ENCODE measurements at places on chromosomes 1 and 21.

DNA sequence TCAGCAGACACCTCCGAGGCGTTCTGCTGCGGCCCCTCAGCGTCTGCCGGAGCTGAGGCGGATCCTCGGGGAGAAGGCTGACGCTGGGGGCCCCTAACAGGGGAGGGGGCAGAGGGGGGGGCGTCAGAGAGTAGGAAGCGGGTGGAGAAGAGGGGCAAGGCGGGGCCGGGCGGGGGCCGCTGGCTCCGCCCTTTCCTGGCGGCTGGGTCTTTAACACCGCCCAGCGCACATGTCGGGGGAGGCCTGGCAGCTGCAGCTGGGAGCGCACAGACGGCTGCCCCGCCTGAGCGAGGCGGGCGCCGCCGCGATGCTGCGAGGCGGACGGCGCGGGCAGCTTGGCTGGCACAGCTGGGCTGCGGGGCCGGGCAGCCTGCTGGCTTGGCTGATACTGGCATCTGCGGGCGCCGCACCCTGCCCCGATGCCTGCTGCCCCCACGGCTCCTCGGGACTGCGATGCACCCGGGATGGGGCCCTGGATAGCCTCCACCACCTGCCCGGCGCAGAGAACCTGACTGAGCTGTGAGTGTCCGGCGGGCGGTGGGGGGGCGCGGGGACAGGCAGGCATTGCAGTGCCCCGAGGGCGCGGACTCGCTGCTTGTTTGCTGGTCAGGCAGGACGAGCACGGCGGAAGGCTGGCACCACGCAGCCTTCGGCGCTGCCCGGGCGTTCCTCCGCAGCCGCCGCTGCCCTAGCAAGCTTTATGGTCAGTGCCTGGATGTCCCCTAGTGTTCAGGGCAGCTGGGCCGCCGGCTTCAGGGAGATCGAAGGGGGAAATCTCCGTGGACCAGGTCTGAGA, at the start of gene NTRK1:
Gene NTRK1, plus strand, starts transcription at position 238 of the 796 bp plus-strand sequence. Its CDS starts 70 bp downstream, at position 308.
- peak; percentile 21 for DNase-seq

- no peak for DNase-seq
Measured at GRCh38 chr1:97797403-97798183, 123.2 kb downstream of the DPYD start.

GRCh38 chr1:4986306-4986705, 331.9 kb downstream of the AJAP1 start:
- no peak for DNase-seq

DNA sequence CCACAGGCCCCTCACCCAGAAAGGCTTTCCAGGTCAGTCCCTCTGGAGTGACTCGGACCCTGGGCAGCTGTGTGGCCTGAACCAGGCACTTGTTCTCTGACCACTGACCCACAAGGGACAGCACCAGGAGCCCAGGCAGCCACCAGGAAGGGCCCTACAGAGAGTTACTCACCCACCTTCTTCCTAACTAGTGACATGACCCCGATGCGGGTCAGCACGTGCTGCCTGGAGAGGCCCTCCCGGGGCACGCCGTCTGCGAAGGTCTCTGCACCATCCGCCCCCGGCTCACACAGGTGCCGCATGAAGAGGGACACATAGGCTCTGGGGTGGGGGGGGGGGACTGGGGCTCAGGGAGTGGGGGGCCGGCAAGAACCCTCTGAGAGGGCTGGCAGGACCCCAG, 55.8 kb downstream of the CHD5 start:
- no peak for DNase-seq

GRCh38 chr1:32333251-32333963, 2.6 kb downstream of the MARCKSL1 start:
- DNase-seq, result no peak

GRCh38 chr1:6259491-6260362, 1.2 kb downstream of the GPR153 start:
- DNase-seq, result peak; percentile 70

DNA sequence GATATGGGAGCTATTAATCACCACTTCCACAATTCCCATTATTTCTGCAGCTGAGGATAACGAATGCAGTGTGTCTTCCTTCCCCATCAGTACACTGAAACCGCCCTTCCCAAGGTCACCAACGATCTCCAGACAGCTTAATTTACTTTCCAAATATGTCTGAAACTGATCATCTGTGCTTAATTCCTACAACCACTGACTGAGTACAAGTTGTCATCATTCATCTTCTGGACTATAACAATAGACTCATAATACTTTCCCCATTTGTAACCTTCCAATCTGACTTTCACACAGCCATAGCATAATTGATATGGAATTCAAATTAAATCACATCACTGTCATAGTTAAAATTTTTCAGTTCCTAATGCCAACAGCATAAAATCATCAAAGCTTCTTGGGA, 17.4 kb downstream of the DNM3 start:
- no peak for DNase-seq

DNA sequence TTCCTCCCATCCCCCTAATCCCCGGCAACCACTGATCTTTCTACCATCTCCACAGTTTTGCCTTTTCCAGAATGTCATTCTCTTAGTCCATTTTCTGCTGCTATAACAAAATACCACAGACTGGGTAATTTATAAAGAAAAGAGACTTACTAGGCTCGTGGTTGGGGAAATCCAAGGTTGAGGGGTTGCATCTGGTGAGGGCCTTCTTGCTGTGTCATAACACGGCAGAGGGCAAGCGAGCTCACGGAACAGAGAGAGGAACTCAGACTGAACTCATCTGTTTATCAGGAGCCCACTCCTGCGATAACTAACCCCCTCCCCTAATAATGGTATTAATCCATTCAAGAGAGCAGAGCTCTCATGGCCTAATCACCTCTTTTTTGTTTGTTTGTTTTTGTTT, 52.0 kb downstream of the RUNX3 start:
- no peak for DNase-seq
